ENCODE measurements at places on chromosomes 16 and 17.

DNA sequence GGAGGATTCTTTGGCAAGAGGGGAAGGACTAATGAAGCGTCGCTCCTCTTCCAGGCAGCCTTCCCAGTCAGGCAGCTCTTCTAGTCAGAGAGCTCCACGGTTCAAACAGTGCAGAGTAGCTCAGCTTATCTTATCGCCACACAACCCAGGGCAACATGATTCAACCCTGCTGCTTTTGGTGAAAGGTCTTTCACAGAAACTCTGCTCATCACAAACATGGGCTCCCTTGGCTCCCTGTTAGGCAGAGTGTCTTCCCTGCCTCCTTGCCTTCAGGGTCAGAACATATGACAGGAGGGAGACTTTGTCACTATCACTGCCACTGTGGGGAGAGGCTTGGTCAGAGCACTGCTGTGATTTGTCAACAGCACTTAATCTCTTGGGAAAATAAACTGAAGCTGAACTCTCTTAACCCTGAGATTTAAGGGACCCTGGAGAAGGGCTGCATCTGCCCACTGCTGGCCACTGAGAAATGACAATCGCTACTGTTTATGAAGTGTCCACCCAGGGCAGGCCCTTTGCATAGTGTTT is 6.9 kb upstream of the SLC13A2 start:
- DNase-seq = no peak

DNA sequence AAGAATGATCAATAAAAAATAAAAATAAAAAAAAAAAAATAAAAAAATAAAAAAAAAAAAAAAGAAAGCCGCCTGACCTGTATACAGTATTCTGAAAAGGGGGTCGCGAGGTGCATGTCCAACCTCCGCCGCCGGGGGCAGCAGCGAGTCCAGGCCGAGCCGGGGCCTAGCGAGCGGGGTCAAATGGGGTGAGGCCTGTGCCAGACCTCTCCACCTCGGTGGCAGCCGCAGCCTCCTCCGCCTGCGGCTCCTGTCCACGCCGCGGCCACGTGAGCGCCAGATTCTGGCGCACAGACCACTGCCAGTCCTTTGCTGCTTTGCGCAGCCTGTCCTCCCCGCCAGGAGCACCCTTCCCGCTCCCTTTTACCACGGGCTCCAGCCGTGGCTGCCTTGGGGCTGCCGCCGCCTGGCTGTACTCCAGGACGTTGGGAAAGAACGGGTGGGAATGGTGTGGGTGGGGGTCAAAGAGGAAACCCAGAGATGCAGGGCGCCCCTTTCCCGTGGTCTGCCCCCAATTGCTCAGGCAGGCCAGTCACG is 2.4 kb upstream of the BCKDK start:
- DNase-seq = peak; percentile 82

DNA sequence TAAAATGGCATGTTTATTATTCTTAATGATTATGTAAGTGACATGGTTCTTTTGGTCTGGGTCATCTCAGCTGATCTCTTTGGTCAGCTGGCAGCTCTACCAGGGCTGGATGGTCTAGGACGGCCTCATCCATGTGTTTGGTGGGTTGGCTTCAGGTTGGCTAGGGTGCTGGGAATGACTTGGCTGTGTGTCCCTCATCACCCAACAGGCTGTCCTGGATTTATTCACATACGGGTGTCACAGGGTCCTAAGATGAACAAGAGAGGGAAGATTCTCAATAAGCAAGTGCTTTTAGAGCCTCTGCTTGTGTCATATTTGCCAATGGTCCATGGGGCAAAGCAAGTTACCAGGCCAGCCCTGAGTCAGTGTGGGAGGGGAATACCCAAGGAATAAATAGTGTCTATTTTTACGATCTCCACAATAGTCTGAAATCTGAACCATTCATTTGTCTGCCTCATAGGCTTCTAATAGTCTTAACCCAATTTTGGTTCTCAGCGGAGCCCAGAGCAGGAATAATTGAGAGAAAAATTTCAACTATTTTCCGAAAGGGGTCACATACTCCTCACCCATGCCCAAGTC is 157.5 kb downstream of the HS3ST2 start:
- no peak for DNase-seq

DNA sequence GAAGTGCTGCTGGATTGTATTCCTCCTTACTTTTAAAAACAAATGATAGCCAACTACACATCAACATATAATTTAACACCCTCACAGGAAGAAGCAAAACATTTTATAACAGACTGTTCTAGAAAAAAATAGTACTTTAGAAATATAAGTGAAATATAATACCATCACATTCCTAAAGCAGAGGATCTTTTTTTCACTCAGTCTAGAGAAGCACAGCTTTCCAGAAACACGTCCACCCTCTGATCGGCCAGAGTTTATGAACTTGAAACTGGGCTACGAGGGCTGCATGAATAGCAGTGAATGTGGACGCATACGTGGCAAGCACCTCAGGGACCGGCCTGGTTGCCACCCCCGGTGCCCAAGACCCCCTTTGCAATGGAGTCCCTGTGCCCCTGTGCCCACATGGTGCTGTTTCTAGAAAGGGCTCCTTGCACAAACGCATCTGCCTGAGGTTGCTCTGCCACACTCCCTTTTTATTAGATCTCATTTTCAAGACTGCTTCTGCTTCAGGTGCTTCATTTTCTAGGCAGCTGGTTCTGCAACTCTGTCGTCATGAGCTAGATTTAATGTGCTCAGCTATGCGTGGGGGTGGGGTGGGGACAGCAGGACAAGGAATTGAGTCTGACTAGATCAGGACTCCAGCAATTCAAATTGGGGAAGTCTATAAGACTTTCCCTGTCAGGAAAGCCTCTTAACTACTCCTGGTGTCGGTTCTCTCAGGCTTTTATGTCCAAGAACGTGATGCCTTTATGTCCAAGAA is 29.1 kb upstream of the ERN1 start:
- DNase-seq = no peak

- DNase-seq = no peak
Observed at GRCh38 chr16:81937305-81938038, 73.8 kb downstream of the SDR42E1 start.

DNA sequence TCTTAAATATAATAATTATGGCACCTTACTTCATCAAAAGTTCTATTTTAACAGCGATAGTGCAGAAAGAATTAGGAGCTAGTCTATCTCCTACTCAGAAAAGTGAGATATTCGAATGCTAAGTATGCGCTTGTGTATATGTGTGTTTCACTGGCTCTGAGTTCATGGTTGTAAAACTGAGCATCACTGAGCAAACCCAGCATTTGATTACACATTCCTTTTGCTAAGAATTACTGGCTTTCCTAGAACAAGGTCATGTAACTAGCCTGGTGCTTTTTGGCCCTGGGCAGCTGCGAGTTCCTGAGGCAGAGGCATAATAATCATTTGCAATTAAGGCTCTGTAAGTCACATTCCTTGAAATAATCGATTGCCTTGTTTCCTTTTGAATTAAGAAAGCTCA is 157.2 kb downstream of the SNX29 start:
- no peak for DNase-seq

GRCh38 chr17:4715063-4715744 is 4.8 kb downstream of the ARRB2 start:
- DNase-seq = no peak

DNA sequence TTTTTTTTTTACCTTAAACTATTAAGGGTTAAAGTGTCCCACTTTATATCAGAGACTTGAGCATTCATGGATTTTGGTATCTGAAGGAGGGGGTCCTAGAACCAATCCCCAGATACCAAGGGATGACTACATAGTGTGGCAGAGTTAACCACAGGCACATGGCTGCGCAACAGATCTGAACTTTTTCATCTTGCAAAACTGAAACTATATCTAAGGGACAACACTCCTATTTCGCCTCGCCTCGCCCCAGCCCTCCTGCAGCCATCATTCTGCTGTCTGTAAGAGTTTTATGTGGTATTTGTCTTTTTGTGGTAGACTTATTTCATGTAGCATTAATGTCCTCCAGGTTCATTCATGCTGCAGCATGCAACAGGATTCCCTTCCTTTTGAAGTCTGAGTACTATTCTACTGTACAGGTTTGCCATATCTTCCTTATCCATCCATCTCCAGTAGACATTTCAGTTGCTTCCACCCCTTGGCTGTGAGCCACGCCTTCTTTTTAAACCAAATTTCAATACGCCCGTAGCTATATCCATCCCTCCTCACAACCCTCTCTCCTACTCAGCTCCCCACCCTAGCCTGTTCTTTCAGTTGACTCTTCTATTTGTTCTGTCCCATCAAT is 53.2 kb downstream of the AMFR start:
- DNase-seq = no peak

GRCh38 chr16:56793492-56793891 is 63.6 kb downstream of the NUP93 start:
- DNase-seq = no peak

GRCh38 chr17:32103476-32104113 is 38.7 kb upstream of the RHOT1 start:
- DNase-seq = no peak

DNA sequence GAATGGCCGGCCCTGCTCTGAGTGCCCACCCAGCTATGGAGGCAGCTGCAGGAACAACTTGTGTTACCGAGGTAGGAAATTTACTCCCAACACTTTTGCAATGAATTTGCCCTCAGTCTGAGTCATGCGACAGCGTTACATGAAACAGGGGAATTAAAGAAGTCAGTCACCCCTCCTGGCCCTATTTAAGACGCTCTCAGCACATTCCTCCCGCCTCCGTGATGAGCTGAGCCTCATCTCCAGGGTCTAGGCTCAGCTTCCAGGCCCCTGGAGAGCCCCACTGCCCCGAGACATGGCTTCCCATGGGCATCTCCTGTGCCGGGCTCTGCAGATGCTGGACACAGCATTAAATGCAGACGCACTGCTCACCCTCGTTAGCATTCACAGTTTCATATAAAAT is 35.0 kb downstream of the CRISPLD2 start:
- DNase-seq = no peak

DNA sequence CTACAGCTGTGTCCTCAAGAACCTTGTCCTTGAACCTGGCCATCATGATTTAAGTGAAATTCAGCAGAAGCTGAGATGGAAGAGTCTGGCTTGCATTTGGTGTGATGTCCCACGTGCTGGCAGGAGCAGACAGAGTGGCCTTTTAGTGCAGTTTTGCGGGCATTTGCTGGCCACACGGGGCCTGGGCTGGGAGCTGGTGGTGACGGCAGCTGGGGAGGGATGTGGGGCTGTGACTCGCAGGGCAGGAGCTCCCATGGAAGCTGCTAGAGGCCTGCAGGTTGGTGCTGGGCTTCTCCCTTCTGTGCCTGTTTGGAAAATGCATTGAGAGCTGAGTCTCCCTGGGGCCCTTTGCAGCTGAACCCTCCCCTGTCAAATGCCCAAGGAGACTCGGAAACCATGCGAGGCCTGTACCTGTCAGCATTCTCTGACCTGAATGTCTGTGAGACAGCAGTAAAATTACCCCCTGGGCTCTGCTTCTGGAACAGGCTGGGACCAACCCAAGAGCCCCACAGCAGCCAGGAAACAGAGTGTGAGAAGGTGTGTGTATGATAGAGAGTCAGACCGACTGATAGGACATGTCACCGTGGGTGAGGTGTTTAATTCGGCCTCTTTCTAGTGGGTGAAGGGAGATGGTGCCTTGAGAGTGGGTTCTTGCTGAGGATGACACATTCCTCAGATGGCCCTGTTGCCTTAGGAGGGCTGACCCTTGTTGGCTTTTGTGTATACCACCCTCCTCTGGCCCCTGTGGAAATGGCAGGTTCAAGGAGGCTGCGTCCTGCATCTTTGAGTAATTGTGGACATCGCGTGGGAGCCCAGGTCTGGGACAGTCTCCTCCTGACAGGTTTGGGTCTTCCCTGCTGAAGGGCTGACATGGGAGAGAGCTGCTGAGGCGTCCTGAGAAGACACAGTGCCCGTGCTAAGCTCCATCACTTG is 145.5 kb downstream of the MSI2 start:
- no peak for DNase-seq

- no peak for DNase-seq
Observed at GRCh38 chr16:85079785-85080570, 32.3 kb downstream of the CIBAR2 start.

GRCh38 chr17:33945646-33946546 is 309.2 kb upstream of the CCL2 start:
- DNase-seq = no peak

- no peak for DNase-seq
Observed at GRCh38 chr17:64507413-64507782, 621 bp downstream of the CEP95 start.

- no peak for DNase-seq
Observed at GRCh38 chr17:65589321-65589720, 27.9 kb upstream of the AXIN2 start.

DNA sequence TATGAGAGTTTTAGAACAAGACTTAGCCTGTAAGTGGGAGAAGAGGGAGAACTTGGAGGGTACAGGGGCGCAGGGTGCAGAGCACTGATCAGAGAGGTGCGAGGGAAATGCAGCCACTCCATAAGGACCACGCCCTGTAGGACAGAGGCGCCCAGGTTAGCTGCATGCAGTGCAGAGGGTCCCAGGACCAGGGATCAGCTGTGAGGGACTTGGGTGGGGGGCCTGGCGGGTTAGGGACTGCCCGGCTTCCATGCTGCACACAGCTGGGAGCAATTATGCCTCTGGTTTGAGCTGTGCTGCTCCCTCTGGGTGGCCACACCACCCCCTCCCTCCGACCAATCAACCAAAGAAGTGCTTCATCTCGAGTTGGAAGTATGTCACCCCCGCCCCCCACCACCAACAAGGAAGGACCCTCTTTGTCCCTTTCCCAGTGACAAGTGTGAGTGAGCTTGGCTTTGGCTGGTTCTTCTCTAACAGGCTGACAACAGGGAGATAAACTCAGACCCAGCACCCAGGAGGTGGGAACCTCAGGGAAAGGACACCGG is 22.2 kb upstream of the CLEC18A start:
- no peak for DNase-seq

DNA sequence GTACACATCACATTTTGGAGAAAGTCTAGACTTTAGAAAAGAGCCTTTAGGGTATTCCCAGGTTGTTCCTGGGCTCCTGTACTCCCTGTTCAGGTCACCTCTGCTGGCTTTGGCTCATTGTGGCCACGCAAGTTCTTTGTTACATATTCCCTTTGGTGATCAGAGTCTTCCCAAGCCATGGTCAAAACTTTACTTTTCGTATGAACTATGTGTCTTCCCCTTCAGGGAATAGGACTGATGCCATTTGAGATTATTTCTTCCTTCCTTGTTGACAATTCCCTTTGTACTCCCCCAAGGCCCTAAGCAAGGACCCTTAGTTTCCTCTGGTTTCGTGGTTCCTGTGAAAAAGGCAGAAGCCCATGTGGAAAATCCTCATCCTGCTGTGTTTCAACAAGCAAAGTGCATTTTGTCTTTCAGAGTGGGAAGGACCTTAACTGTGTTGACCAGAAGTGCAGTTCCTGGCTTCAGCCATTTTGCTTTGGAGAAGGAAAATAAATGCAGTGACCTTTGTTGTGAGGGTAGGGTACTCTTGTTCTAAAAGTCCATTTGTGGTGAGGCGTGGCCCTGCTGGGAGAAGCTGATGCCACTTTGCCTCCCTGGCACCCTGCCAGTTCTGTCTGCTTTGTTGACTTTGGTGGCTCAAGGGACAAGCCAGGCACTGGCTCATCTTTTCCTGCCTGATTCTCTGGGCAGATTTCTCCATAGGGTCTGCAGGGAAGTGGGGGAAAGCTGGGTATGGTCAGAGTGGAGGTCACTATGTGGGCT is 55.1 kb downstream of the ZNRF1 start:
- DNase-seq = no peak

GRCh38 chr17:6786618-6787017 is 10.6 kb downstream of the FBXO39 start:
- DNase-seq = no peak

GRCh38 chr17:78223061-78223460 is 8.4 kb upstream of the TMEM235 start:
- DNase-seq = no peak
